ENCODE measurements at places on chromosomes 1 and 21. TPM values are rescaled to one million over a fixed set of nuclear protein-coding genes. Genes with fewer than 3 reads are reported as not detected.
A peak's percentile ranks its signal among the peaks of the same experiment; 100 is the strongest.

- no peak for DNase-seq
Measured at GRCh38 chr1:81254560-81254959, 546.2 kb upstream of the ADGRL2 start.

DNA sequence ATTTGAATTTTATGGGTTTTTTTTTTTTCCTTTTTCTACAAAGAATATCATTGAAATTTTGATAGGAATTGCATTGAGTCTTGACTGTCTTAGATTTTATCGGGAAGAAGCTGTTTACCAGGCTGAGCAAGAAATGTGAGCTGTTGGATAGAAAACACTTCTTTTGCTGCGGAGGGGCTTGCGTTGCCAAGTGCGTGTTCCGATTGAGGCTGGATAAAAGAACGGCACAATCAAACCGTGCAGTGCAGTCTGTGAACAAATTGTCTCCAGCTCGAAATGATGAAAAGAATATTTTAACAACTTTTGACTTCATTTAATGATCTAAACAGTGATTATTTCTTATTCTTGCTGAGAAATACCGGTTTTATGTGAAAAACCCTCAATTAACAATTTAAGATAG lies 149.4 kb downstream of the RYR2 start:
- no peak for DNase-seq

The KIF2C gene
- 7.3 TPM for total RNA-seq

DNA sequence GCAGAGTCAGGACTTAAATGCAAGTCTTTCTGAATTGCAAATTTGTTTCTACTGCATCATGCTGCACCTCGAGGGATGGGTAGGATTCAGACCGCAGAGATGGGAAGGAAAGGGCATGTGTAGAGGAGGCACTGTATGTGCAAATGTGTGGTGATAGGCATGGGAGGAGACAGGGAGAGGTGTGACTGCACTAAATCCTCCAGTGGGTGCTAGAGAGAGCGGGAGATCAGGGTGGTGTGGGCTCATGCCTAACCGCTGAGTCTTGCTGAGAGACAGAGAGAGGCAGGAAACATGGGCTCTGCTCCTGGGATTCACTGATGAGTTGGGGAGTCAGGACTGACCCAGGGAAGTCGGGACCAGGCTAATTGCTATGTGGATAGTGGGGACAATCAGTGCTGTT lies 61.1 kb downstream of the PTPRU start:
- no peak for DNase-seq

- no peak for DNase-seq
Measured at GRCh38 chr1:167367705-167368104, 147.0 kb downstream of the POU2F1 start.

The LCE1D gene
- total RNA-seq, result not detected

The IL24 gene
- total RNA-seq, result not detected

The STIL gene
- total RNA-seq, result 5.3 TPM

The LRRC8C gene
- 11.6 TPM for total RNA-seq

DNA sequence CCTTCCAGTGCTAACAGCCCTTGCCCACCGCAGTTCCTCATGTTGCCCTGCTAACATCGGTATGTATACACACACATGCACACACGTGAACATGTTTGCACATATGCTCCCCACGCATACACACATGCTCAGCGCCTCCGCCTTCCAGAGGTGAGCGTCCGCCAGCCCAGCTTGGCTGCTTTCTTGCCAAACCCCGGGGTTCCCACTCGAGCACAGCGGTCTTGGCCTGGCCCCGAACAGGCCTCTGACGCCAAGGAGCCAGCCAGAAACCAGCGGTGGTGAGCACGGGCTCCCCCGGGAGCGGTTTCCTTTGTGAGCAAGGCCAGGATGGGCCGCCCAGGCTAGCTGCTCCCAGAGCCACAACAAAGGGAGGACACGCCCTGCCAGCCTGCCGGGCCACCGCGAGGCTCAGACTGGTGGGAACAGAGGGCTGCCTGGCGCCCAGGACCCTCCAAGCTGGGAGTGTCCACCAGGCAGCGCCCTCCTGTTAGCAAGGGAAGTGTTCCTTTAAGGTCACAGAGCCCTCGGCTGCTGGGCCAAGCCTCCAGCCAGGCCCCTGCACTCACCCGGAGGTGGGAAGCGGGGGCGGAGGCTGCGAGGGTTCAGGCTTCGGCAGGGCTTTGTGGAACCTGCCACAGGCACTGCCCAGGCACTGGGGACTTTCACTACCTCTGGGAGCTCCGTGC lies 65.4 kb downstream of the ALPL start:
- peak; percentile 73 for DNase-seq

The VHLL gene
- total RNA-seq, result not detected

- no peak for DNase-seq
Measured at GRCh38 chr1:155256058-155256852, 972 bp upstream of the ENTREP3 start.

DNA sequence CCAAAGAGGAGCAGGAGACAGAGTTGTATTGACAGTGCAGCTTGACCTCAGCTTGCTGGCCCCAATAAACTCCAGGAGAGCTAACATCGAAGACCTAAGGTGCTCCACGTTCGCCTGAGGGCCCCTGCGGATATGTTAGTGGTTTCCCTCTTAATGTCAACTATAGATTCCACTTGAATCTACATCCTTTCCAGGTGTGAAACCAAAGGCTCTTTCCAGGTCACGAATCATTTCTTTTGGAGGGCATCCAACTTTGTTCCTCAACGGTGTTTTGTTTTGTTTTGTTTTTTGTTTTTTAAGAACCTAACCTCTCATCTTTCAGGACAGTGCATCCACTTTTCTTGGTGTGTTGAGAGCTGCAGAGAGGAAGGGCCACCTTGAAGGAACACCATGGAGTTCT lies 267.6 kb upstream of the SGIP1 start:
- no peak for DNase-seq

The RORC gene
- total RNA-seq, result 11.8 TPM

DNA sequence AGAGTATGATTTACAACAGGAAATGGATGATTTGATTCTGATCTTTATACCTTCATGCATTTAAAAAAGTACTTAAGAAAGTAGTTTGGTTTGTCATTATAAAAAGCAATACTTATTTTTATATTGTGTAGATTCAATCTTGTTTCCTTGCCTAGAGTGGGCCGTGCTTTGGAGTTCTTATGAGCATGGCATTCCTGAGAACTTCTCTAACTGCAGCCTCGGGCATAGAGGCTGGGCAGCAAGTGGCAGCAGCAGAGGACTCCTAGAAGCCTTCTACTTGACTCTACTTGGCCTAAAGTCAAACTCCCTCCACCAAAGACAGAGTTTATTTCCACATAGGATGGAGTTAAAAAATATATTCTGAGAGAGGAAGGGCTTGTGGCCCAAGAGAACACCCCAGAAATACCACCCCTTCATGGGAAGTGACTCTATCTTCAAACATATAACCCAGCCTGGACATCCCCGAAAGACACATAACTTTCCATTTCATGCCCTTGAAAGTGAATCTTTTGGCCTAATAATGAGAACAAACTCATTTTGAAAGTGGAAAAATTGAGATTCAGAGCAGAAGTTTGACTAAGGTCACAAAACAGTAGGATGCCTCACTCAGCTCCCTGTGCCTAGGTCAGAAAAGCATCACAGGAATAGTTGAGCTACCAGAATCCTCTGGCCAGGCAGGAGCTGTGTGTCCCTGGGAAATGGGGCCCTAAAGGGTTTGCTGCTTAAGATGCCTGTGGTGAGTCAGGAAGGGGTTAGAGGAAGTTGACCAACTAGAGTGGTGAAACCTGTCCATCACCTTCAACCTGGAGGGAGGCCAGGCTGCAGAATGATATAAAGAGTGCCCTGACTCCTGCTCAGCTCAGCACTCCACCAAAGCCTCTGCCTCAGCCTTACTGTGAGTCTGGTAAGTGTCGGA lies at the start of gene IVL:
IVL (plus strand) TSS at position 861 of the 916 bp plus-strand sequence. CDS start 1,252 bp downstream, outside the sequence.
- DNase-seq, result no peak

DNA sequence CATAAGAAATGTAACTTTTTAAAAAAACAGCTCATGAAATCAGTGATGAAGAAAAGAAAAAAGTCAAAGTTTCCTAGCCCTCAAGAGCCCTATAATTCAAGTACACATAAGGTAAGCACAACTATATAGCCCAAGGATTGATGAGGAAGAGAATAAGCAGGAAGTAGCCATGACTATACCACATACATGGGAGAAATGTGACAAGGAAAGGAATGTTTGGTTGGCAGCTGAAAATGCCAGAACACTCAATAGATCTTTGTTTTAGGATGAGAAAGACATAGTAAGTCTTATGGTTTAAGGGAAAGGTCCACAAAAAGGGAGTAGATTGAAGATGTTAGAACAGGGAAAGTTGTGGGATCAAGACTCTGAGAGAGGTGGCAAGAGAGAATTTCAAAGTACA lies 5.7 kb downstream of the DOCK7 start:
- DNase-seq, result no peak

GRCh38 chr1:109282497-109282951 lies 421 bp downstream of the PSRC1 start:
- no peak for DNase-seq

The SPRR2B gene
- total RNA-seq, result not detected

GRCh38 chr1:43660355-43660754 lies 10.4 kb downstream of the KDM4A start:
- no peak for DNase-seq

DNA sequence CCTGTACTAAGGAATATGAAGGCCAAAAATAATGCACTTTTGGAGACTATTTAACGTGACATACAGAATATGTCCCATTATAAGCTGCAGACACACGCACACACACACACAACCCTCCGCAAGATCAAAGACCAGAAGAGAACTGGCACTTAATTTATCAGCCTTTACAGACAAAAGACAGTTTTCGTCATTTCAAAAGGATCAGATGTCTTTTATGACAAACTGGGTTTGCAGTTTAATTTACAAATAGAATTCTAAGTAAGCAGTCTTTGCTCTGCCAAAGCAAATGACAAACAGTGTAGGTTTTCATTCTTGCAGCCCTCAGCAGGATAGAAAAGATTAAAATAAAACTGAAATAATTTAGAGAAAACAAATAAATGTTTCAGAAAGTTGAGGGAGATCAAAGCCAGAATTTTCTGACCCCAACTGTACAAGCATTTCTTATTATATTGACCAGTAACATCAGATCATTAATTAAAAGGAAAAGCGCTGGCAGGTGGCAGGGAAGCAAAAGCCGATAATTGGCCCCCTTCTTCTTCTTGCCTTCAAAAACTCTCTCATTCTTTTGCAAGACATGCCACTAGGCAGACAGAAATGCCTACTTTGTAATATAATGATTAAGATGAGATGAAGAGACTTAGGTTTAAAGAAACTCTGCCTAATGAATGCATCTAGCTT lies 169.0 kb downstream of the DENND1B start:
- no peak for DNase-seq

- DNase-seq, result no peak
Measured at GRCh38 chr1:185546029-185546428, 188.2 kb upstream of the HMCN1 start.

DNA sequence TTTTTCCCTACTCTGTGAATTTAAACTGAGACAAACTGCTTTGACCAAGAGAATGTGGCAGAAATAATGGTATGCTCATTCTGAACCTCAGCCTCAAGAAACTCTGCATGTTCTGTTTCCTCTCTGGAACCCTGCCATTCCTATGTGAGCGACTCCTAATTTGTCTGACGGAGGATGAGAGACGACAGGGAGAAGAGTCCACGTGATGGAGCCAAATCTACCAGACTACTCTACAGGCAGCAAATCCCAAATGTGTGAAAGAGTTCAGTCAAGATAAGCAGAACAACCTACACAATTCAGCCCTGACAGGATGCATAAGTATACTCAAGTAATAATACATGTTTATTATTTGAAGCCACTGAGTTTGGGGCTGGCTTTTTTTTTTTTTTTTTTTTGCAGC lies 153.5 kb downstream of the DPYD start:
- DNase-seq, result peak; percentile 3

The KLHL20 gene
- total RNA-seq, result 23.9 TPM

GRCh38 chr1:219109424-219110018 lies 64.2 kb upstream of the LYPLAL1 start:
- DNase-seq, result no peak

The PLA2G2D gene
- not detected for total RNA-seq

- DNase-seq, result no peak
Measured at GRCh38 chr1:237050915-237051314, 8.9 kb downstream of the RYR2 start.

The FMO3 gene
- 2.4 TPM for total RNA-seq

DNA sequence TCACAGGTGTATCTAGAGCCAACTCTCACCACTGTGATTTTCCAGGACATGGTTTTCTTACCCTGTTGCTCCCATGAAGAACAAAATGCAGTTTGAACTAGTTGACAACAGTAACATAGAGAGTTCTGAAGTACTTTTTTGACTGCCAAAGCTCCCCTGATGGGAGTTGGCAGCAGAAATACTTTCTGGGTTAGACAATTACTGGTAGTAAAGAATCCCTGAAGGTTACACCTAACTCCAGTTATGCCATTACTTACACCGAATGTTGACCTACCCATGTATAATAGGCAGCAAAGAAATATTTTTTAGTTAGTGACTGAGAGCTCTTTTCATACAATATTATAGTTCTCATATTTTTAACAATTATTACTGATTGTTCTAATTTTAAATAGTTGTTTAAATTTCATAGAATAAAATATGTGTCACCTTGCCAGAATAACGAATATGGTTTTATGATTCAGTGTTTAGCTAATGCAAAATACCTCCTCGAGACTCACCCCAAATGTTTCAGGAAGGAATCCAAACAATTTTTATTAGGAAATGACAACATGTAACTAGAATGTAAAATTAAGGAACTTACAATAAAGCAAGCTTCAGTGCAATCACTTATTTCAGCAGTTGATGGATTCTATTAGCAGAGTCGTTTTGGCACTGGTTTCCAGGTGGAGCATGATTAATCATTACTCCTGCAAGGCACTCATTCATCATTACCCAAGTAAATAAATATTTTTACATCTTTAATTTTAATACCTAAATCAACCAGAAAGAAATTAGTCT lies 237.6 kb downstream of the MRPL39 start:
- no peak for DNase-seq

The RAB13 gene
- 124 TPM for total RNA-seq

DNA sequence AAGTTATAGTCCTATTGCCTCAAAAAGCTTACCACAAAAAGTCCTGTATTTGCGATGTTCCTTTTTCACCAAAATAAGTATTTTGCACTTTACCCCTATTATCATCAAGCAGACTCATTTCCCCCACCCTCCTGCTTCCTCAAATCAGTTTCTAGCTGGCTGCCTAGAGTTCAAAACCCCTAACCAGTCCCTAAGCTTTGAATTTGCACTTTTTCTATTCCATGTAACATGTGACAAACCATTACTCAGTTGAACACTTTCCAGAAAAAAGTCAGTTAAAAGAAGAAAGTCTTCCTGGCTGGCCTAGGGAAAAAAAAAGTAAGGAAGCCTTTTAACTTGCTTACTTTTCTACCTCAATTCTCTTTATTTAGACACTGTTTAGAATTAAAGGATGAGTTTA lies 8.2 kb downstream of the CEP170 start:
- DNase-seq, result no peak

DNA sequence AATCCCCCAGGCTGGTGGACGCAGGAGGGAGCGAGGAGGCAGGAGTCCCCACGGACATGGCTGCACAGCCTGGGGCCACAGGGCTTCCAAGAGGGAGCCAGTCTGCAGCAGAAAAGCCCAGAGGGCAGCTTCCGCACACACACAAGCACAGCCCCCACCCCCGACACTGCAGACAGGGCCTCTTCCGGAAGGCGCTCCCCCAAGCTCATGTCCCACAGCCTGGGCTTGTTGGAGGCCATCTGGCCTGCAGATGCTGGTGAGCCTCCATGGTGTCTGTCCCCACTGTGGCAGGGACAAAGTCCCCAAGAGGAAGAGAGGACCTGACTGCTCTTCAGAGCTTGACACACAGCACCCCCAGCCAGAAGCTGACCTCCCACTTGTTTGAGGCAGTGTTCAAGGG lies 13.4 kb upstream of the KIAA1614 start:
- no peak for DNase-seq

- no peak for DNase-seq
Measured at GRCh38 chr1:108055387-108055786, 90.4 kb upstream of the VAV3 start.

The EFCAB14 gene
- 102 TPM for total RNA-seq

The XCL2 gene
- 0.89 TPM for total RNA-seq
